Suprapubic skin (tissue), 4 donors: ENCODE measurements at places on chromosomes 3 and 15.

GRCh38 chr3:169467751-169468150 is 195.8 kb downstream of the MECOM start:
- peaks cover 8% of the 10 kb centered on the region for H3K27me3 ChIP-seq
- H3K4me1 ChIP-seq, result no peaks in the 10 kb centered on the region
- H3K4me3 ChIP-seq, result no peak overlapping the region
- no peak overlapping the region for H3K27ac ChIP-seq
- no peak for DNase-seq
- H3K36me3 ChIP-seq, result no peaks in the 10 kb centered on the region

DNA sequence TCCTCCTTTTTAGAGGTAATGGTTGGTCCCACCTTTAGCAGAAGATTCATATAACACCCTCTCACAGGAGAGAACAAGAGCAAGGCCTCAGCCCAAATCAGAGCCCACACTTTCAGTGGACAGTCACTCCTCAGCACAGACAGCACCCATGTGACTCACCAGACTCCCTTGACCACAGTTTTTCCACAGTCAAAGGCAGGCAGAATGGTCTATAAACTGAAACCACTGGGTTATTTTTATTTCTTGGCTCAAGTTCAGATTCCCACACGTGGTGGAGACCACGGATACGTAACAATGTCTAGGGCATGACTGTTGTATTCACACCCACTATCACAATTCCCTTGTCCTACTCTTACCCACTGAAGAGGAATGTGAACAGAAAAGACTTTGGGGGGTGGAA is 237.8 kb upstream of the UBE2E1 start:
- no peaks in the 10 kb centered on the region for H3K27me3 ChIP-seq
- no peak overlapping the region for H3K27ac ChIP-seq
- H3K4me3 ChIP-seq, result no peak overlapping the region
- no peak for DNase-seq
- H3K4me1 ChIP-seq, result no peaks in the 10 kb centered on the region

DNA sequence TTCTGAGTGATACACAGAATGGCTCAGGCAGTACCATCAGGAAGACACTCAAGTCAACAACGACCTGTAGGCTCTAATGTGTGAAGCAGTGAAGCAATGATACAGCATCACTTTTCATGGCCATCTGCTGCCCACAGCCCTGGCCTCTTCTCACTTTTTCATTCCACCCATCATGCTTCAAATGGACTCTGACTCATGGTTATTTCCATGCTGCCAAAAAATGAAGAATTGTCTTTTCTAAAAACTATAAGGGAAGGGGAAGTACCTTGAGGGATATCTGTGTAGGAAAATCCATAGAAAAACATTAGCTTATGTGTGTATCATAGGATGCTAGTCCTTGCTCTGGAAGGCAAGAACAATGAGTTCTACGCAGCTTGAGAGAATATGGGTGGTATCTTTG is 11.5 kb downstream of the HGD start:
- H3K4me3 ChIP-seq, result no peak overlapping the region
- H3K36me3 ChIP-seq, result no peaks in the 10 kb centered on the region
- no peaks in the 10 kb centered on the region for H3K27me3 ChIP-seq
- no peak for DNase-seq

GRCh38 chr3:140752499-140752898 is 74.6 kb downstream of the TRIM42 start:
- no peaks in the 10 kb centered on the region for H3K36me3 ChIP-seq
- DNase-seq, result no peak

- H3K4me1 ChIP-seq, result no peaks in the 10 kb centered on the region
- no peaks in the 10 kb centered on the region for H3K27me3 ChIP-seq
- no peak overlapping the region for H3K27ac ChIP-seq
- peak; percentile 37 for DNase-seq
- H3K4me3 ChIP-seq, result no peak overlapping the region
- H3K36me3 ChIP-seq, result peaks cover 99% of the 10 kb centered on the region
These were observed 134.8 kb downstream of the SNRPN start for GRCh38 chr15:25089577-25089976.

DNA sequence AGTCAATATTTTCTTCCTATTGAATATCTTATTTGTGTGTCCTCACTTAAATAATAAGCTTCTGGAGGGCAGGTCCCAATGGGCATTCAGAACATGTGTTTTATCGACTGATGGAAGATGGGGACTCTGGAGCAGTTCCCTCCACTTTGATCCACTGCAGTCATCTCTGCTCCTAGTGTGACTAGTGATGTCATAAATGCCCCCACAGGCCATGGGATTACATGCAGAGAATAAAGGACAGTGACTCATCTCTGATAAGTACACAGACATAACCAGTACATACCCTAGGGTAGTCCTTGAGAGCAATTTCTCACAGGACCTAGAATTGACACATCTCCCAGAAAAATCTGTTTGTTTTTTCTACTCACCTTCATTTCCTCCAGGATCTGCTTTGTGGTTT is 49.4 kb upstream of the FMN1 start:
- no peak overlapping the region for H3K4me3 ChIP-seq
- H3K27me3 ChIP-seq, result peaks cover 3% of the 10 kb centered on the region
- no peak overlapping the region for H3K27ac ChIP-seq
- H3K36me3 ChIP-seq, result no peaks in the 10 kb centered on the region
- peaks cover 5% of the 10 kb centered on the region for H3K4me1 ChIP-seq
- no peak for DNase-seq

DNA sequence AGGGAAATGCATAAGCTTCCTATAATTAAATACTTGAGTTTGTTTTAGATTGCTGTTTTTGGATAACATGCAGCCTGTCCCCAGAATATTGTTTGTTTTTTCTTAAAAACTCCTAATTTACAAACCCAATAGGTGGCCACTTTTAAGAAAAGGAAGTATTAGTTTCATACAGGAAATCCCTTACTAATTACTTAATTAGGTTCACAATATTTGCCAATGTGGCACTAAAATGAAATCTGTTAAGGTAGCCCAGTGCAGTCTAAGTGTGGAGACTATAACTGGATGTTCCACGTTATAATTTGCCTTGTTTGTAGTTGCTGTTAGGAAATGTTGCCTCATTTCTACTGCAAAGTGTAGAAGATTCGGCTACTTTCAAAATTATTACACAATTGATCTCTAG is 195.8 kb downstream of the BBX start:
- no peak for DNase-seq
- no peak overlapping the region for H3K27ac ChIP-seq
- H3K4me1 ChIP-seq, result peaks cover 6% of the 10 kb centered on the region
- no peak overlapping the region for H3K4me3 ChIP-seq
- H3K36me3 ChIP-seq, result peaks cover 4% of the 10 kb centered on the region

DNA sequence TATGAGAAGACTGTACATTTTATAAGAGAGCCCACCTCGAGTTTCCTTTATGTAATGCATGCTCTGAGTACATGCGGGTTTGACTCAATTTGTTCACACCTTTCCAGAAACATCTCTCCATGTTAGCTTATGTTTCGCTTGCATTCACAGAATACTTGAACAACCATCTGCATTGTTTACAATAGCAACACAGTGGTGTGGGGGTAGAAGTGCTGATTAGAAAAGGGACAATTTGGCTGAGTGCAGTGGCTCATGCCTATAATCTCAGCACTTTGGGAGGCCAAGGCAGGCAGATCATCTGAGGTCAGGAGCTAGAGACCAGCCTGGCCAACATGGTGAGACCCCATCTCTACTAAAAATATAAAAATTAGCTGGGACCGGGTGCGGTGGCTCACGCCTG is 60.9 kb downstream of the NCEH1 start:
- H3K36me3 ChIP-seq, result no peaks in the 10 kb centered on the region
- no peak overlapping the region for H3K4me3 ChIP-seq
- no peaks in the 10 kb centered on the region for H3K27me3 ChIP-seq
- no peak for DNase-seq

DNA sequence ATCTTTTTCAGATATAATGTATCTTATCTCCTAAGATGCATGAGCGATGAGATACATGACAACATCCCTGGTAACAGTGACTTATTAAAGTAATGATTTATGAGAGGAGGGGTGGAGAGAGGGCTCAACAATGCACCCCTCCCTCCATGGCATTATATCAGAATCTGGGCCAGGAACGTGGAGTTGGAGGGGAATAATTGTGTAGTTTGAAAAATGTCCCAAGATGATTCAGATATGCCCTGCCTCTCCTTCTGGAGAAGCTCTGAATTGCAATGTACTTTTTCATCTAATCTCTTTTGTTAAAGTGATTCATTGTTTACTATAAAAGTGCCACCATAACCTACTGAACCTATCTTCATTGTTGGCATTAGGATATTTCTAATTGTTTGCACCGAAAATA is 86.5 kb downstream of the FRMD4B start:
- DNase-seq, result no peak
- H3K27me3 ChIP-seq, result no peaks in the 10 kb centered on the region
- no peak overlapping the region for H3K4me3 ChIP-seq

DNA sequence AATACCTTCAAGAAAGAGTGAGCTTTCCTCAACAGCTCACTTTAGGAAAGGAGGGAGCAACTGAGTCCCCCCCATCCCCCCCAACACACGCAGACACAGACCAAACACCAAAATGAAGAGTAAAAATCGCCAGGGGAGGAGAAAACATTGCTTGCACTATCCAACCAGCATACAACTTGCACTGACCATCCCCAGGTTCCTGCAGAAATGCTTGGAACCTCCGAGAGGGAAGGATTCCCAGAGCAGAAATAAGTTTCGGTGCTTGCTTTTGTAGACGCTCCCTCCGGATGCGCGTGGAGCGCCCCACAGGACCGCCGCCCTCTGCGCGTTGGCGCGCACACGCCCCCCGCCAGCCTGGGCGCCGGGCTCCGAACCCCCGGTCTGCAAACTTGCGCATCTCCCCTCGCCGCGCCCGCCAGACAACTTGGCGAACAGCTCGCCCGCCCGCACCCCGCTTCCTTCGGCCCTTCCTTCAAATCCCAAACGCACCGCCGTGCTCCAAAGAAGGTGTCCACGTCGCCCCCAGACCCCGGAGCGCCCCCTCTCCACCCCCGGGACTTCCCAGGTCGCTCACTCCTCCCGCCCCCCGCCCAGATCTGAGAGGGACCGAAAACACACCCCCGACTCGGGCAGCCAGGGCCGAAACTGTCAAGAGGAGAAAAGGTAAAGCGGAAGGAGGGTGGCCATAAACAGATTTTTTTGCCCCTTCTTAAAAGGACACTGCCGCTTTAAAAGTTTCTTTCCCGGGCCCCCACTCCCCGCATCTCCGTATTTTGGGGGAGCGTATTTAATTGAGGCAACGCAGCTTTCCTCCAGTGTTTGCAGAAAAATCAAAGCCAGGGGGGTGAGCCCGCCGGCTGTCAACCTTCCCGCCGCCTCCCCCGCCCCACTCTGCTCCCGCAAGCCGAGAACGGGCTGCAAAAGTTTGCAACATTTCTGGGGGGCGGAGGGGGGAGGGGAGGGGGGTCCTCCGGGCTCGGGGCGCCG is 859 bp downstream of the RORA start:
- peak overlapping the region; percentile 1 for H3K27ac ChIP-seq
- DNase-seq, result peak; percentile 61
- H3K4me1 ChIP-seq, result peaks cover 31% of the 10 kb centered on the region
- H3K4me3 ChIP-seq, result peak overlapping the region; percentile 63

- no peaks in the 10 kb centered on the region for H3K4me1 ChIP-seq
- no peak overlapping the region for H3K27ac ChIP-seq
- H3K36me3 ChIP-seq, result peaks cover 38% of the 10 kb centered on the region
- no peak overlapping the region for H3K4me3 ChIP-seq
These were observed 78.2 kb downstream of the FAIM start for GRCh38 chr3:138686771-138687221.

GRCh38 chr3:56980243-56980642 is 80.2 kb upstream of the SPATA12 start:
- no peak for DNase-seq
- H3K4me3 ChIP-seq, result no peak overlapping the region
- no peaks in the 10 kb centered on the region for H3K27me3 ChIP-seq
- no peak overlapping the region for H3K27ac ChIP-seq
- H3K36me3 ChIP-seq, result no peaks in the 10 kb centered on the region

DNA sequence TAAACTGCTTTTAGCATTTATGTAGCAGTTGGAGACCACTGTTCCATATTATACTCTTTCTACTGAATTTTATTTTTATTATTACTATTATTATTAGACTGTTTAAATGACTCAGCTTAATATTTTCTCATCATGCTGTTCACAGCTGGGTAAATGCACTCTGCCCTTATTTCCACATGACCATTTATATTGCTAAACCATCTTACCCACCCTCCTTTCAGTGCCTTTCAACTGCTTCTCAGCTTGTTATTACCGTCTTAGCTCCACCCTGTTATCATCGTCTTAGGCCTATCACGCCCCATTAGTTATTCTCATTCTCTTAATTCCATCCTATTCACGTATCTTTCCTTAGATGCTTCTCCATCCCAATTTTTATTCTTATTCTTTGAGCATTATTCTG is 212.6 kb downstream of the GAP43 start:
- H3K27me3 ChIP-seq, result no peaks in the 10 kb centered on the region
- no peak overlapping the region for H3K27ac ChIP-seq
- H3K36me3 ChIP-seq, result no peaks in the 10 kb centered on the region
- H3K4me1 ChIP-seq, result peaks cover 12% of the 10 kb centered on the region
- no peak for DNase-seq

DNA sequence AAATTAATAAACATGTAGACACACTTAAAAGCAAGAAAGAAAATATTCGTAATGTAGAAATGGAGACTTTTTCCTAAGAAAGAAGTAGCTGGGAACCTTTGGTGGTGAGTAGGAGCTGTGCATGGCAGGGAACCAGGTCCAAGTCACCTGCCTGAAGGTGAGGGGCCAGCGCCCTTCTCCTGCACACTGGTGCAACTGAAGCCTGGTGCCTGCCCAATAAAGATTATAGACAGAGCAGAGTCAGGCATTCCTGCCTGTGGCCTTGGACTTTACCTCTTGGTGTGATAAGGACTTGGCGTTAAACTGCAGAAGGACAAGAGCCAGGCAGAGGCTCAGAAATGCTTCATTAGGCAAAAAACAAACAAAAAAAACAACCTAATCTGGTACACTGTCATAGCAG is 14.2 kb downstream of the CFAP91 start:
- no peaks in the 10 kb centered on the region for H3K27me3 ChIP-seq
- H3K4me3 ChIP-seq, result no peak overlapping the region
- no peak overlapping the region for H3K27ac ChIP-seq

GRCh38 chr3:154943981-154944380 is 136.1 kb upstream of the MME start:
- no peaks in the 10 kb centered on the region for H3K4me1 ChIP-seq
- no peaks in the 10 kb centered on the region for H3K36me3 ChIP-seq
- no peak for DNase-seq
- H3K27me3 ChIP-seq, result no peaks in the 10 kb centered on the region

- peak; percentile 95 for DNase-seq
- H3K27me3 ChIP-seq, result no peaks in the 10 kb centered on the region
- H3K4me3 ChIP-seq, result peak within 1 kb of the TSS; percentile 90
- H3K36me3 ChIP-seq, result peaks cover 22% of the 10 kb centered on the region
These were observed at the start of gene RMDN3 for GRCh38 chr15:40754883-40755811. RMDN3 (minus strand) TSS chr15:40755254; CDS start chr15:40754783, 471 bp downstream.
